ENCODE measurements at places on chromosomes 12 and 14.

DNA sequence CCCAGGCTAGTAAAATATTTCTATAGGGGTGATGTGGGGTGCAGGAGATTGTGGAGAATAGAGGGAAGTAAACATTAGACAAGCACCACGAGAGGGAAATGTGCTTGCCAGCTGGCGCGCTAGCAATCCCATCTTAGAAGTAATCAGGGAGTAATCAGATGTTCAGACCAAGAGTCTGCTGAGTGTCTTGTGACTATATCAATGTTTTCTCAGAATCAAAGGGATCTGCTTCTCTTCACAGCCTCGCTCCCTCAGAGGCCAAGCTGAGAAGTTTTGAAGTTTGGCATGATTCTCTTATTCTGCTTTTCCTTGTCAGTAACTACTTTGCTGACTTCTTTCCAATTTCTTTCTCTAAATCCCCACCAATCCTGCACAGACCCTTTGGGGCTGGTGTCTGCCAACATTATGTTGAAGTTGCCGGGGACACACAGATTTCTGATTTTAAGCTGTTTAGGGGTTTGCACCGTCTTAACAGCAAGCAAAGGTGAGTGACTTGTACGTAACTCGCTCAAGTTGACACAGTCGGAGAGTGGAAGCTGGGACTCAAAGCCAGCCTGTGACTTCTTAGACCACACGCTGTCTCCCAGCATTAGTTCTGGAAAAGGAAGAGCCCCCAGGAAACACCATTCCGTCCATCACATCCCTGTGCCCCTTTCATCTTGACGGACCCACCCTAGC is 22.0 kb upstream of the TSPAN9 start:
- no peak for DNase-seq

- DNase-seq, result no peak
Measured at GRCh38 chr12:11134305-11134704, at the start of gene TAS2R30. TSS of gene TAS2R30 (minus strand) at chr12:11134644. CDS start at chr12:11134244, 400 bp downstream.

DNA sequence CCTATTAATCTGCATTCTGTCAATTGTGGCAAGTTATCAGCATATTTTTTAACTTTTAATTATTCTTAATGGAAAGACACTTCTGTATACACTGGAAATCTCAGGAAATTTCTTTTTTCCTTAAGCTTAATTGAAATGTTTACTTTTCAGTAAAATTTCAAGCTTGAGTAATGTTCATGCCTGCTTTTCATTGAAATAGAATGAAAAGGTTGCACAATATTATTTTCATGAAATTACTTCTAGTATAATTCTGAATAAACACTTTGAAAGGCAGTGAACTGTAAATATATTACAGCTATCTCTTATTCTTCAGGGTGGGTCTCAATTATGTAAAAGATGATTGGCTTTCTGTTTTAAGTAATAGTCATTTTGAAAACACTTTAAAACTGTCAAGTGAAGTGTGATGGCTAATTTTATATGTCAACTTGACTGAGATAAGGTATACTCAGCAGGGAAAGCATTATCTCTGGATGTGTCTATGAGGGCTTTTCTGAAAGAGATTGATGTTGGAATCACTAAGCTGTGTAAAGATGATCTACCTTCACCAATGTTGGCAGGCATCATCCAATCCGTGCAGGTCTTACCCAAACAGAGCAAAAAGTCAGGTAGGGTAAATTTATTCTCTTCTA is 29.9 kb downstream of the CLEC2D start:
- no peak for DNase-seq

GRCh38 chr12:1093166-1093751 is 102.2 kb downstream of the ERC1 start:
- DNase-seq, result peak; percentile 38

- peak; percentile 71 for DNase-seq
Measured at GRCh38 chr12:116277467-116278278, at the start of gene MED13L. TSS of gene MED13L (minus strand) at chr12:116277693. CDS start at chr12:116277131, 562 bp downstream.

GRCh38 chr14:105383083-105383730 is 15.1 kb upstream of the TEX22 start:
- no peak for DNase-seq

GRCh38 chr12:105729926-105730325 is 399.4 kb downstream of the C12orf75 start:
- no peak for DNase-seq

GRCh38 chr12:131865180-131865875 is 29.1 kb upstream of the ULK1 start:
- DNase-seq, result no peak

DNA sequence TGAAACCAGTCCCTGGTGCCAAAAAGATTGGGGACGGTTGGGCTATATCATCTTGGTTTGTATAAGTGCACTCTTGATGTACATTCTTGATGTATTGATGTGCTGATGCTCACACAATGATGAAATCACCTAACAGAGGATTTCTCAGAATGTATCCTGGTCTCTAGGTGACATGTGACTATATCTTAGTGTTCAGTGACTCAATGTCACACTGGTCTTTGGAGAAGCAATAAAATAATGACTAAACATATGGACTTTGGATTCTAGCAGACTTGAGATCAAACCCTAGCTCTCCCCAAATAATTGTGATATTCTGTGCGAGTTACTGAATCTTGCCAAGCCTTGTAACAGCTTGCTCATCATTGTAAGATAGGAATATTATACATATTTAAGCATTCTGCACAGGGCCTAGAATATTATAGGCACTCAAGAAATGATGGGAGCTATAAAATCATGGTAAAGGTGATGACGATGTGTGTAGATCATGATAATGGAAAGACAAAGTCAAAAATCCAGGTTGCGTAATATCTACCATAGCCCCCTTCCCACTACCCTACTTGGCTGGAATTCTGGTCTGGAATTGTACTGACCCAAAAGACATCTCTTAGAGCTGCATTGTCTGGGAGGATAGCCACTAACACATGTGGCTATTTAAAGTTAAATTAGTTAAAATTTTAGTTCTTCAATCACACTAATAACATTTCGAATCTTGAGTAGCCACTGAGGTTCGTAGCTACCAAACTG is 117.6 kb upstream of the PWP1 start:
- no peak for DNase-seq

GRCh38 chr14:92259613-92260357 is 63.2 kb upstream of the SLC24A4 start:
- no peak for DNase-seq

GRCh38 chr12:94186278-94187241 is 38.2 kb downstream of the PLXNC1 start:
- peak; percentile 20 for DNase-seq

GRCh38 chr14:53493320-53493719 is 340.2 kb upstream of the DDHD1 start:
- DNase-seq, result no peak

- DNase-seq, result peak; percentile 26
Measured at GRCh38 chr14:105944632-105945610, 418.5 kb downstream of the TMEM121 start.

- DNase-seq, result no peak
Measured at GRCh38 chr14:72686101-72686500, 207.8 kb downstream of the DPF3 start.

DNA sequence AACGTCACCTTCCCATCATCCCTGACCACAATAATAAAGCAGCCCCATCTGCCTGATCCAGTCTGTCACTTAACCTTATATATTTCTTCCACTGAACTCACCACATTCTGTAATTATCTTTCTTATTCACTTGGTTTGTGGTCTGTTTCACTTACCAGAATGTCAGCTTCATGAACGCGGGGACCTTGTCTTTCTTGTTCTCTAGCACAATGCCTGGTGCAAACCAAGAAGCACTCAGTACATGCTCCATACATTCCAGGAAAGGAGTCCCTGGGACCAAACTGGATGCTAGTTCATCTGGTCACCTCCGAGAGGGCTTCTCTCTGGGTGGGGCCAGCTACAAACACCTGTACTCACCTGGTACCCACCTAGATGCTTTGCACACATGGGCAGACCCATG is 17.4 kb upstream of the ANKRD33 start:
- DNase-seq, result no peak

DNA sequence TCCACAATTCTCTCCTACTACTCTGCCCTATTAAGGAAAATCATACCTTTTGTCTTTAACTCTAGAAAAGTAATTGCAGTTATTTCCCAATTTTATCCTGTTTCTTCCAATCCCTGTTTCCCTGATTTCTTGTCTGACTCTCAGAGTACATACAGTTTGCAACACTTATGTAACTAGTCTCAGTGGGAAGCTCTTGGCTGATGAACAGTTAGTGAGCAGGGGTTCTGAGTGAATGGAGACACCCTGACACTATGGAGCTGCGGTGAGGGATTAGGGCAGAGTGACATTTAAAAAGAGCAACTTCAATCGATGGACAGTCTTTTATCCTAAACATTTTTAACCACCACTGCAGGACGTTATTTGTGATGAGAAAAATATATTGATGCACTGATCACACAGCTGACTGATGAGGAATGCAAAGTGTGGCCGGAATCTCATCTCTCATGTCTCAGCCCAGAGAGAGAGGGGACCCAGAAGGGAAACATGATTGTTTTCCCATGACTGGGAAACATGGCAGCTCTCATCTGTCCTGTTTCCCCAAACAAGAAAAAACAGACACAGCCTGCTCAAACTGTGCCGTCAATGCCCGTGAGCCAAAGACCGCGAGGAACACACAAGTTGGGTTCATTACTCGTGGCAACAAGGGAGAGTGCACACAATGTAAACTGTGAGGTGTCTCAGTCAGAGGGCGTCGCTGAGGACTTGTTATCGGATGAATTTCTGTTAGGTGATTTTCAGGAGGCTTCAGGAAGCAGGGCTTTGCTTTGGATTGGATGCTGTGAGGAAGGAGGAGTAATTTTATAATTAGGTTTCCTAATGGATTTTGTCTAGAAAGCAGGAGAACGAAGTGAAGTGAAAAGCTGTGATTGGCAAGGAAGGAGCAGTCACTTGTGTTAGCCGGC is 5.2 kb upstream of the SLC6A13 start:
- DNase-seq, result no peak

GRCh38 chr12:111404362-111405148 is 1.2 kb upstream of the SH2B3 start:
- no peak for DNase-seq

GRCh38 chr12:3173008-3173553 is 95.9 kb downstream of the TSPAN9 start:
- peak; percentile 62 for DNase-seq

- no peak for DNase-seq
Measured at GRCh38 chr12:106866426-106867080, 89.2 kb upstream of the TMEM263 start.

DNA sequence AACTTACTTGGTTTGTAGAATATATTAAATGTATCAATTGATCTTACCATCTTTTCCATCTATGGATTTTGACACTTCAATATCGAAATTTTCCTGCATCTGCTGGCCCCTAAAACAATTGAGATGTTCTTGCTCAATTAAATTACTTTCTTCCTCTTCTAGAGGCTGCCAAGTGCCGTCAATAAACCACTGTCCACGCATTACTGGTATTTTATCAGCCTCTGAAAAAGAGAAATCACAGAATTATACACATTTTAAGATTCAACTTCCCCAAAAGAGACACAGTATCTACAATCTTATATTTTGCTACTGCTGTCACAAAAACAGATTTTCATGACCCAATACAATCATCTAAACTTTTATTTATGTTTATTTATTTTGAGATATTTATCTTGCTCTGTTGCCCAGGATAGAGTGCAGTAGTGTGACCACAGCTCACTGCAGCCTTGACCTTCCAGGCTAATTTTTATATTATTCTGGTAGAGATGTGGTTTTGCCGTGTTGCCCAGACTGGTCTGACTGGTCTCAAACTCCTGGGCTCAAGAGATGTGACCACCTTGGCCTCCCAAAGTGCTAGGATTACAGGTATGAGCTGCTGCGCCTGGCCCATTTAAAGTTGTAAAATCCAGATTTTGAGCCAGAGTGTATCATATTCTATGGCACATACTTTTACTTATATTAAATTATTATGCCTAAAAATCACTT is 49.3 kb downstream of the DDHD1 start:
- DNase-seq, result no peak

- DNase-seq, result no peak
Measured at GRCh38 chr12:52317468-52318052, 3.6 kb downstream of the KRT83 start.

- no peak for DNase-seq
Measured at GRCh38 chr14:33165926-33166289, 227.2 kb downstream of the NPAS3 start.

GRCh38 chr14:50320283-50320682 is 8.2 kb downstream of the DMAC2L start:
- no peak for DNase-seq

DNA sequence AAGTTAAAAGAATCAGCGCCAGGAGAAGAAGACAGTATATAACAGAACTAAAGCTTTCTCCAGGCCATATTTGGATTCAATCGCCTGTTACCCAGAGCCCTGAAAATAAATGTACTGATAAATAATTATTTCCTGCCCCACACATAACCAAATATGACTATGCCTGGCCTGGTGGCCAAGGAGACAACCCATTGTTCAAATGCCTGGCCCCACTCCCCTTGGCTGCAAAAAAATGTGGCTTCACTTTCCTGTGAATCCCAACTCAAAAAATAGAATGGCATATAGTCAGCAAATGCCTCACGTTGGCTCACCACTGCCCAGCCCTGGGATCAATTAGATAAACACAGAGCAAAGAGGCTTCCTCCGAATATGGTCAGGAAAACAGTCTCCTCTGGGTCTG is 472.1 kb downstream of the BCL11B start:
- DNase-seq, result no peak

Data from DMS153 (cell line).